ENCODE measurements at places on chromosomes 5 and 9.

- DNase-seq, result no peak
Observed at GRCh38 chr9:8259028-8259427, 459.4 kb upstream of the DMAC1 start.

GRCh38 chr5:61000887-61001286, 55.9 kb downstream of the NDUFAF2 start:
- no peak for DNase-seq

GRCh38 chr9:16348531-16348930, 521.9 kb downstream of the BNC2 start:
- no peak for DNase-seq

DNA sequence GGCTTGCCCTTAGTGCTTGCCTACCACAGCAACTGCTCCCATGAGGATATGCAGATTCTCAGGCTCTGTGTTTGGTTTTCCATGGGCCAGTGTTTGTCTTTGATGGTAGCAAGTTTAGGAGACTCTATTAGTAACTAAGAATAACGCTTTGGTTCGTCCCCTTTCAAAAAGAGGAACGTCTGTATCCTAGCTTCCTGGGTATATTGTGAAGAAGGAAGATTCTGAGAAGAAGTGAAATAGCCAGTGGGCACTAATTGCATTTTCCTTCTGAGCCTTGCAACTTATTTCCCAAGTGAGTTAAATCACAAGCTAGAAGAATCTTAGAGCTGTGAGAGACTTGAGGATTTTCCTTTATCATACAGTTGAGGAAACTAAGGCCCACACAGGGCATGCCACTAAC, 376.8 kb downstream of the PIK3R1 start:
- DNase-seq, result no peak

DNA sequence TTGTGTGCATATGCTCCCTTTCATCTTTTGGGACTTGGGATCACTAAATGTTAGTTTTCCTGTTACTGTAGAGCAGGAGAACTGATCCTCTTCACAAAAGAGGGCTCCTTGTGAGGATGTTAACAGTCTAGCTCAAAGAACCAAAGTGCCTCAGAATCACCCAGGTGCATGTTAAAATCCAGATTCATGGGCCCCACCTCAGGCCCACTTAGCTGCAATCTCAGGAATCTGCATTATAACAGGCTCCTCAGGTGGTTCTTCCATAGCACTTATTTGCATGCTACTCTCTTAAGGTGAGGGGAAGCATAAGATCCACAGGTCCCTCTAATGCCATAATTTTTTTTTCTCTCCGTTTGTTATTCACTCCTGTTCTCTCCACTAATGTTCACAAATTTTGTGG, 14.8 kb upstream of the MEF2C start:
- no peak for DNase-seq

- no peak for DNase-seq
Observed at GRCh38 chr9:116174347-116174746, 20.8 kb downstream of the PAPPA start.

- DNase-seq, result no peak
Observed at GRCh38 chr5:81717860-81718259, 33.0 kb downstream of the SSBP2 start.

DNA sequence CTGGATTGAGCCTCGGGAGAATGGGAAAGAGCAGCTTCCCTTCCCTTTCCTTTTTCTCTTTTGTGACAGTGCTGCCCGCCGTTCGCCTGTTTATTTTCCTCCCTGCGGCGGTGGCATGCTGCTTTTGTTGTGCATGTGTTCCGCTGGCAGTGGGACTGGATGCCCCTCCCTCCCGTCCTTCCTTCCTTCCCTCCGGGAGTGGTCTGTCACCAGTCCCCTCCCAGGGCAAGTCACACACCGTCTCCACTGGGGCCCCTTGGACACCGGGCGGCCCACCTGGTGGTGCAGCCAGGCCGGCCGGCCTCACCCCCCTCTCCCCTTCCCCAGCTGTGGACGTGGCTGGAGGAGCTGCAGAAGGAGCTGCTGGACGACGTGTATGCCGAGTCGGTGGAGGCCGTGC, 214.7 kb downstream of the TRIO start:
- no peak for DNase-seq

- DNase-seq, result no peak
Observed at GRCh38 chr9:124541824-124542223, 34.6 kb upstream of the NR5A1 start.

GRCh38 chr9:20786807-20787206, 102.7 kb downstream of the FOCAD start:
- no peak for DNase-seq

- no peak for DNase-seq
Observed at GRCh38 chr9:93996863-93997262, 41.7 kb upstream of the BARX1 start.

- DNase-seq, result no peak
Observed at GRCh38 chr9:25350011-25350410, 328.2 kb downstream of the TUSC1 start.

- DNase-seq, result no peak
Observed at GRCh38 chr5:68528821-68529273, 313.3 kb downstream of the PIK3R1 start.

- no peak for DNase-seq
Observed at GRCh38 chr5:53008751-53009150, 19.6 kb downstream of the ITGA2 start.

GRCh38 chr5:91031402-91031752, 351.7 kb downstream of the ARRDC3 start:
- no peak for DNase-seq

GRCh38 chr9:105698348-105698870, 4.1 kb downstream of the TMEM38B start:
- DNase-seq, result no peak

- no peak for DNase-seq
Observed at GRCh38 chr5:135709208-135709575, 125.3 kb upstream of the SLC25A48 start.

DNA sequence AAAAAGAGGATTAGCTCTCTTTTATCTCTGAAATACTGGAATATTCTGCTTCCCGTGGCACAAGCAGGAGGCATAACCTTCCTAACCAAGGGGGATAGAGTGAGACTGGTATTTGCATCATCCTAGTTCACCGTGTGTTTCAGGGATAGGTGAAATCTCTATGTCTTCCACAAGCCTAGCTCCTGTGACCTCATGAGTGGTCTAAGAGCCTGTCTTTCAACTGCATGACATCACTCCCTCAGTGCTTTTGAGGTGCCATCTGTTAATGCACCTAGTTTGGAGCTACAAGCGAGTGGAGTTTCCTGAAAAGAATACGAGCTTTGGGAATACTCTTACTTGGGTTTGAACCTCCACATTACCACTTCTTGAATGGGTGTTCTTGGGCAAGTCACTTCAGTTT, 181.8 kb downstream of the PAPPA start:
- DNase-seq, result no peak

DNA sequence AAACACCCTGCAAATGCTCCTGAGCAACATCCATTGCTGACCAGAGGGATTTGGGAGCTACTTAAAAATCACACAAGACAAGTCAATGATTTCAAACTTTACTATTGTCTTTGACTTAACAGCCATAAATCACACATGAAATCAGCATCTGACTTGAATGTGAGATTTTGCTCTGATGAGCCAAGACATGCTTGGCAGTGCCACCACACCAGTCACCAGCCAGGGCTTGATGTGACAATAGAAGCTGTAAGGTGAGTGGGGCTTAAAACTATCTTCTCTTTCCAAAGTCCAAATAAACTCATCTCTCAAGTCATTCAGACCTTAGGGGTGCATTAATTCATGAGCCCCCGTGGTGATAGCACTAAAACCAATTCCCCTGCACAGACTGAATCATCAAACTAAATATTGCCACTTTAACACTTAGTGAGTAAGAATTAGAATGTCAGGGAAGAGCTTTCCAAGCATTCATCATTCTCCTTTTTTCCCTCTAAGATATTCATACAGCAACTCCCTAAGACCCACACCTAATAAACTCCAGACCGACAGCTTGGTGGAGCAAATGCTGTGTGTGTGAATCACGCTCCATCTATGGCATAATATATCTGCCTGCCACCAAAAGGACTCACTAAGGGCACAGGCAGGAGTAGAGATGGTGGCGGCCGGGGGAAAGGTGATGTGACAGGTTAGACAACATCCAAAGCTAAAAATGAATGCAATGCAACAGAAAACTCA, 119.4 kb downstream of the SPOCK1 start:
- DNase-seq, result no peak

GRCh38 chr9:83382421-83382820, 155.8 kb downstream of the FRMD3 start:
- no peak for DNase-seq

DNA sequence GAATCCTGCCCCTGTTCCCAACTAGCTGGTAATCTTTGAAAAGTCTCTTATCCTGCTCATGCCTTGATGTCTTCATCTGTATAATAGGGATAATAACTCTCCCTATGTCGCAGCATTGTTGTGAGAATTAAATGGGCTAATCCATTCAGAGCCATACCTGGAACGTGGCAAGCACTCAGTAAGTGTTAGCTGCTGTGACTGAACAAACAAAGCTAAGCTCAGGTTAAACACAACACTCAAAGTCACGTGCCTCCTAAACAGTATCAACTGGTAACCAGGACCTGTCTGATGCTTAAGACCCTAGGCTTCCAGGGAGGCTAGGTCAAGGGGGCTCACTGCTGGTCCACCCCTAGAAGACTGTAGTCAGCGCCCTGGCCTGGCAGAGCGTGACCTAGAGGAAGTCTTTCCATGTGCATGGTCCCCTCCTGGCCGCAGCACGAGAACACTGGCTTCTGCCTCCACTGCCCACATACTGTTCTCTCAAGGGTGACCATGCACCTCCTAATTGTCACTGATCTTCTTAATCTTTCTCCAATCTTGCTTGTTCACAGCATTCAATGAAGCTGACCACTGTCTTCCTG, 211.1 kb downstream of the TTLL11 start:
- no peak for DNase-seq

- DNase-seq, result no peak
Observed at GRCh38 chr9:95280745-95281144, 36.8 kb downstream of the FANCC start.

DNA sequence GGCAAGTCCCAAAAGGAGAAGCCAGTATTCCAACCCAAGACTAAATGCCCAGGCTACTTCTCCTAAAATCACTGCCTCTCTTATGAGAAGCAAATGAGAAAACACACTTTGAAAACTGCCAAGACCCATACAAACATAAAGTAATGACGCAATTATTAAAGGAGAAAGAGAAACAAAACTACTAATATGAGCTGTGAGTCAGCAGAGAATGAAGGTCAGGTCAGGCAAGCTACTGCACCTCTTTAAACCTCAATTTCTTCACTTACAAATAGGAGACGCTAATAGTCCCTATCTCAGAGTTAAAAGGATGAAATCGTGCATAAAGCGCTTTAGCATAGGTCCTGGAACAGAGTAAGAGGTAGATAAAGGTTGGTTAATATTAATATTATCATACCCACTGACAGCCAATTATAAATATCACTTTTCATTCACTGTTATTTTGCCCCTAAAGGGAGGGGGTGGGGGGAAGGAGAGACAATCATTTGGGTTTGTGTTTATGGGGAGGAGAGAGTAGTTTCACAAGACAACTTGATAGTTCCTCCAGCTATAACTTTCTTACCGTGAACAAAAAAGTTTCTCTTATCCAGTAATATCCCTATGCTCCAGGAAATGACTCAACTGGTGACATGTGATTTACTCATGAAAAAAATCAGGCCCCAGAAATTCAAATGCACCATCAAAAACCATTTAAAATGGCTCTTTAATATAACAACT, 3.6 kb downstream of the PSMB7 start:
- no peak for DNase-seq

- DNase-seq, result no peak
Observed at GRCh38 chr5:23234197-23234596, 273.2 kb upstream of the PRDM9 start.

DNA sequence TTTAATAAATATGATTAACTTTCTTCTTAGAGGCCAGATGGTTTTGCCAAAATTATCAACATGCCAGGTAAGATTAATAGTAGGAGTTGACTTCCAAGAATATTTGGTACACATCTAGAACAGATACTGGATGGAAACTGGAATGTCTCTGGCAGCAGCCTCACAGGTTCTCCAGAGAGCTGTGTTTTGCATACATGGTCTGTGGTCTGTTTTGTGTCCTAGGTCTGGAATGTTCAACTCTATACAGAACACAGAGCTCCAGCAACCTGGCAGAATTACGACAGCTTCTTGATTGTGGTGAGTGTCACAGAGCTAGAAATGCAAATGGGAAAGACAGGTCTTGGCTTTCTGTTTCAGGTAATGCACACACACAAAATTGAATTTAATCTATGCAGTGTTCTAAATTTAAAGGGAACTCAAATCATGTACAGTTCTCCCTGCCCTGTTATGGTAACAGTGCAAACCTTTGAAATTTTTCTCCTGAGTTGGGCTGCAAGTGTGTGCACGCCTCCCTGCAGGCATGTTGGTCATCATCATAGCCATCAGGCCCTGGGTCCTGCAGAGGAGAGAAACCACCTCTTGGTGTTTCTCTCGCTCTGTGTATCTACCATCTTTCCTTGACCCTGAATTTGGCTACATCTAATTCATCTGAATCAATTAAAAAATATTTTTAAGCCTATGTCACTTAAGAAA, 58.3 kb downstream of the PIK3R1 start:
- no peak for DNase-seq

DNA sequence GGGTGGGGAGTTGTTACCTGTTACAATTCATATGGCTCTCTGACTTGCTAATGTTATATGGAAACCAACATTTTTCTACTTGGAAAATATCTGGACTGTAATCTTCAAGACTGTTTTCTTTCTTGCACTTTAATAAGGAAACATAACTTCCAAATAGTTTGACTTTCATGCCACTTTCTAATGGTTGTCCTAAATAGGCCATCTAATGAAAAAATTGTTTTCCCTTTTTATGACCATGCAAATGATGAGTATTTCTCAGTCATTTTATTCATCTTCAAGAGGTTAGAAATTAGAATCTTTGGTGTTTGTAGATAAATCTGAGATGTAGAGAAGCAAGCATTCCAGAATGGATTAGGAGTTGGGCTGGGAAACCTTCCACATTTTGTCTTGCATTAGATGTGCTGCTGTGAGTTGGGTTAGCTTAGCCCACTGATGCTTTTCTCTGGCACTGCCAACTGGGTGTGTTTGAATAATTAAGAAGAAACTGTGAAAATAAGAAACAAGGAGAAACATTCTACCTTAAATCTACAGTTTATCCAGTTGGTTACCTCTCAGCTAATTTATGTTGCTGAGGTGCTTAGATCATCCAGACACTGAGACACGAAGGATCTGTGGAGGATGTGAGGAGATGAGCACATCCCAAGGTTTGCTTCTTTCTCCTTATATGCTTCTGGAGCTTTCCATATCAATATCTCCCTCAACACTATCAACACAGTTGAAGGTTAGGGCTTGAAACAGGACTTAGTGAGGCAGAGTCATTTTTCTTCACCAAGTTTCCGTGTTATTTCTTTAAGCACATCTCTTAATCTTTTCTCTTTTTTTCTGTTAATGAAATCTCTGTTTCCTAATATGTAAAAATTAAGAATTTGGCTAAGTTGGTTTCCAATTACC, 2.7 kb downstream of the RASGRF2 start:
- DNase-seq, result no peak

GRCh38 chr5:109041317-109041716, 293.6 kb downstream of the FER start:
- DNase-seq, result no peak
